Activated CD8-positive, alpha-beta T cell treated with anti-CD3 and anti-CD28 coated beads, Interleukin-2, amount 10 ng/mL, durations not matched to agents 7 days and 5 days (primary cell): ENCODE measurements at places on chromosomes 7 and 10. TPM values are rescaled to one million over a fixed set of nuclear protein-coding genes. Genes with fewer than 3 reads are reported as not detected.
A peak's percentile ranks its signal among the peaks of the same experiment; 100 is the strongest.

GRCh38 chr10:103783681-103784080, 71.7 kb downstream of the SH3PXD2A start:
- no peak for DNase-seq

The FEZF1 gene
- total RNA-seq: not detected

The EVX1 gene
- not detected for total RNA-seq

DNA sequence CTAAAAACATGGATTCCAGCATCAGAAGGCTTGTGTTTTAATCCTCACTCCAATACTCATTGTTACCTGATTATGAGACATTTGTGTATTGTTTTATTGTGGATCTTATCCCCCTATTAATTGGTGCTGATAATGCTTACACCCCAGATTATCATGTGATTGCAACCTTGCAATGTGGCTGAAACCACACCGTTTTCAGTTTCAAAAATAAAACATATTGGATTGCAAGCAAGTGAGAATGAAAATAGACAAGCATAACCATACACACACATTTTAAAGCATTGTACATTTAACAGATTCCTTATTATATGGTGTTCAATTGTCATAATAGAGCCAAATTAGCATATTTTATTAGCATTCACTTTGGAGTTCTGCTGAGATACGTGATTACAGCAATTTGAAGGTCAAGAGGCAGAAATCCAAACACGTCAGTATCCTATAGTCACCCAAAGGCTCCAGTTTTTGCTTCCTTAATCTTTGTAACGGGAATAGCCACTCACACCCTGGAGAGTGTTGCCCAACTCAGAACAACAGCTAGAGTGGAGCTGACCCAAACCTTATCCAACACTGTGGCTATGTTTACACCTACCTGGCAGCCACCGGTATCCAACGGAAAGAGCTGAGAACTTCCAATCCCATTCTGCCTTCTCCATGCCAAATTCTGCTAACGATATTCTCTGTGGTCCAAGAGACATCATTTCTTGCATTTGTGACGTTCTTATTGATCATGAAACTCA, 317.1 kb upstream of the KLF6 start:
- DNase-seq: no peak

DNA sequence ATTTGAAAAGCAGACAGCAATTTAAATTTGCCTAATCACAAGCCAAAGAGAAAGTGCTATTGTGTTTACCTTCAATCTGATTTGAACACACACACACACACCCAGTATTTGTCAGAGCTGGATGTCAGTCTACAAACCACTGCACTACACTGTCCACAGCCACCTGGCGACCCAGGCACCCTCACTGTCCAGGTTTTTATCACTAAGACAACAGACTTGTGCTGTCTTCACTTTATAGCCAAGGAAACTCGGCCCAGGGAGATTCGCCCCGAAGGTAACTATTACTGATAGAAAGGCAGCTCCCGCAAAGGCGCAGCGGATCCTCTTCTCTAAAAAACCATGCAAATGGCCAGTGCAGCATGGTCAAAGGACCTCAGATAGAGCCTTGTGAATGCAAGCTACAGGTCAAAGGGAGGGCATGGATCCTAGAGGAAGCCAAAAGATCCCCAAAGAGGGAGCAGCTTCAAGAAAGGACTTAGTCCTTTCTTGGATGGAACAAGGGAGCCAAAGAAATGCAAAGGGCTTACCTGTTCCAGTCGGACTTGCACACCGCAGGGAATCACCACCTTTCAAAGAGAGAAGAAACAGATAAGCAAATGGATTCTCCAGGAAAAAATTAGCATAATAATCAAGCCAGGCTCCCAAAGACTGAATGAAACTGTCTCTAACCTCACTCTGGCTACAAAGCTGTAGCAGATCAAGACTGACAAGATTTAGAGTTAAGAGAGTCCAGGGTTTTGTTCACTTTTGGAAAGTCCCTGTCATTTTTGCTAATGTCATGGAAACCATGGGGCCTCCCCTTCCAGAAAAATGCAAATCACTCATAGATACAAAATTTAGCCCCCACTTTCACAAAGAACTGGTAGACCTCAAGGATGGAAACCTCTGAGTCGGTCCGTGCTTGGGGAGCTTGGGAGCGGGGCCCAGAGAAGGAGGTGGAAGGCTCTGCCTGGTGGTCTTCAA, 101.1 kb downstream of the TNS3 start:
- no peak for DNase-seq

The JCAD gene
- 0.05 TPM for total RNA-seq

DNA sequence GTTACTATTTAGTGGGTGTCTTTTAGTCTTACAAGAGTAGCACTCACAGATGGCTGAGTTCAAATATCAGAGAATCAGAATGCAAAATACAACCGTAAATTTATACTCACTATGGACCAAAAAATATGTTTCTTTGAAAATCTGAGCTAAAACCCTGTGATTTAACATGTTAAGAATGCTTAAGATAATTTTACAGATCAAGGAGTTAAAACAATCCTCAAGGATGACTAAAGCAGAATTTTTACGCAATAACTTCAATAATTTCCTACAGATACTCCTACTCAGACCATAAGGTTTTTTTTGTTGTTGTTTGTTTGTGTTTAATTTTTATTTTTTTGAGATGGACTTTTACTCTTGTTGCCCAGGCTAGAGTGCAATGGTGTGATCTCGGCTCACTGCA, 47.9 kb upstream of the CCDC6 start:
- no peak for DNase-seq

DNA sequence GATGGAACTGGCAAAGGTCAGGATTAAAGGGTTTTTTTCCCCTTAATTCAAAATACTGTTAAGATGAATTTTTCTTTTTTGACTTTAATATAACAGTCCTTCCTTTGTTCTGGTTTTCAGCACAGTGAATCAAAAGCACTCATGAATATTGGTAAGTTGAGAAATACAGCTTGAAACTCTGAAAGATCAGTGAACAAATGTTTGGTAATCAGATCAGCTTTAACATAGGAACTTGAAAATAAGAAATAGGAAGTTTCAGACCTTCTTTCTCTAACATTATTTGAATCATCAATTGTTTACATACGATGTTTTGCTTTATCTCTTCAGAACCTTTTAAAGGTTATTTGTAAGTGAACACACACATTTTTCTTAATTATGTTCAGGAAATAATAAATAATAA, 90.5 kb downstream of the SGMS1 start:
- DNase-seq: no peak

The SPDYE1 gene
- total RNA-seq: not detected

The FAM25C gene
- not detected for total RNA-seq

- no peak for DNase-seq
Observed at GRCh38 chr7:90064370-90064769, 89.9 kb upstream of the STEAP1 start.

DNA sequence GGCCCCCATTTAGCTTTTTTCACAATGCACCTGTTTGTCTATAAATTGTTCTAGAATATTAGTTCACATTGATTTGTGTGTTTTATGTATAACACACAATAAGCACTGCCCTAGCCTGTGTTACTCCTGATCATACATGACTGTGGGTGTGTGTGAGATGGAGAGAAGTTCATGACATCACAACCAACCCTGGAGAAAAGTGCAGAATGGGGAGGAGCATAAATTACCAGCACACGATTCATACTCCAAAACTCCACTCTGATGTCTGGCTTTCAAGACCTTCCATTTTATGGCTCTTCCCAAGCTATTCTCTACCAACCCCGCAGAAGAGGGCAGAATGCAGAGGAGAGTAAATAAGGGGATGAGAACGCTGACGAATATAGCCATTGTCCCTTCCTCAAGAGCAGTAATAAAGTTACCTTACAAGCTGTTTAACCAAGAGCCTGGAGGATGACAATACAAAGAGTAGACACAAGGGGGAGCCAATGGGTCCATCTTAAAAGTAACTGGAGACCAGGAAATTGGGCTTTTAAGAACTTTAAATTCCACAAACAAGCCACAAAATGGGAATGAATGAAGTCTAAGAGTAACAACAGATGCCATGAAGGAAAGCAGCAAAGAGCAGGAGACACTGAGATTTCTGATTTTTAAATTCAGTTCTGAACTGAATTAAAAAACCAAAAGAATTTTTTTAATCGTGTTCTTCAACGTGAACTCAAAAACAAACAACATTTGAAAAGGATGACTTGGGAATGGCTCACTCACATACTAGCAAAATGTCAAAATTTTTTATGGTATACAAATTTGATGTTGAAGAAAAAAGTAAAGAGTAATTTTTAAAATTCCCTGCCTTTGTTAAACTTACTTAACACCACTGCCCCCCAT, 159.6 kb downstream of the PARD3 start:
- DNase-seq: peak; percentile 54

- DNase-seq: no peak
Observed at GRCh38 chr7:115471891-115472290, 550.0 kb downstream of the MDFIC start.

The AKR1E2 gene
- 8.9 TPM for total RNA-seq

The TRPV6 gene
- total RNA-seq: not detected

- no peak for DNase-seq
Observed at GRCh38 chr7:156942708-156943090, 6.8 kb upstream of the NOM1 start.

GRCh38 chr7:38973760-38974159, 3.9 kb upstream of the POU6F2 start:
- no peak for DNase-seq

DNA sequence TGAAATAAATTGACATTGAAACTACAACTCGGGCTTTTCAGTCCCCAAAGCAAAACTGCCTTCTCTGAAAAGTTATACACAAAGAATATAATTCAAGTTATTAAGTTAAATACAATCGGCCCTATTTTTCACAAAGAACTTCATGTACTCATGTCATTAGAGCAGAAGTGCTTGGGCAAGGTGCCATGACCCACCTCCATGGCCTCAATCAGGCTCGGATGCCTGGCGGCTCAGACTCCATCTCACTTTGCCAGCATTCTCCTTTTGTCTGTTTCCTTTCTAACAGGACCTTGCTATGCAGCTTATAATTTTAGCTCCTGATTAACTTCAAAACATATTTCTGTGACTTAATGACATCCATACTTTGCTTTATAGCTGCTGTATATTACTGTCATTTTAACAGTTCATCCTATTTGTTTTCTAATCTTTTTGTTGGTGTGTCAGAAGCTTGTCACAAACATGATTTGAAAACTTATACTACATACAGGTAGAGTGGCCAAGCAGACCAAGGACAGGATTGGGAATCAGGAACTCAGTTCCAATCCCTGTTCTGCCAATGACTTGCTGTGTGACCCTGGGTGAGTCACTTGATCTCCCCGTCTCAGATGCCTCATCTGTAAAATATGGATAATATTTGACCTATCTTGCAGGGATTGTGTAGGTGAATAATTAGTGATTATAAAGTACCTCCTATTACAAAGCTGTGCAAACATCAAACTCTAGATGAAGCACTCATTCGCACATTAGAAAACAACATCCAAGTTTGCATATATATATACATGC, 60.8 kb upstream of the ITGA8 start:
- DNase-seq: no peak

The PIK3AP1 gene
- total RNA-seq: 6.8 TPM

GRCh38 chr7:6338551-6339274, 66.3 kb upstream of the CYTH3 start:
- no peak for DNase-seq

GRCh38 chr7:18498341-18498740, 2.8 kb downstream of the HDAC9 start:
- no peak for DNase-seq

The SLC16A12 gene
- not detected for total RNA-seq

The FKBP6 gene
- total RNA-seq: not detected

DNA sequence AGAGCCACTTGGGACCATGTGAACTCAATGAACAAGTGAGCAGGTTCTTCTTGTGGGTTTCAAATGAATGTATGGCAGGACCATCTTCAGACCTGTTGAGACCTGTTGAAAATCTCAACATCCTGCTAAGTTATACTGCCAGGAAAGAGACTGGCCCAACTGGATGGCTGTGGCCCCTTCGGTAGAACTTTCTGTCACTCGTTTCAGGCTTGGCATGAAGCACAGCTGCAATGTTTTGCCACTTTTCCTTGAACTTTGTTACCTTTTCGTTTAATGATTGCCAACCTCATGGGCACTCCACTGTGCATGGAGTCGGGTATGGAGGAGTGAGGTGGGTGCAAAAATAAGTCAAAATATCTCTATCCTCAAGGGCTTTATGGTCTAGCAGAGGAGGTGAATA, 36.7 kb upstream of the SLC35B4 start:
- DNase-seq: no peak

The KLF14 gene
- not detected for total RNA-seq

DNA sequence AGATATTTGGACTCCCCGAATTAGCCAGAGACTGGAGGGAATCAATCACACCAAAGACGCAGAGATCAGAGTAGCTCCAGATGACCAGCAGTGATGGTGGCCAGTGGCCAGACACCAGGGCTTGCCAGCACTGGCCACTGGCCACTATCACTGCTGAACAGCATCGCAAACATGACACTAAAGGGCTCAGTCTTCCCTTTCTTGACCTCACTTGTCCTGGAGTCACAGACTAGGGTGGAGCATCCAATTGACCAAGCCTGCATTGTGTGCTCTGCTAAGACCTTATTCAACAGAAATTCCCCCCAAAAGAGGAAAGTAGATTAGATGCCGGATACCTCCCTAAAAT, 234.7 kb downstream of the CREB5 start:
- DNase-seq: no peak

DNA sequence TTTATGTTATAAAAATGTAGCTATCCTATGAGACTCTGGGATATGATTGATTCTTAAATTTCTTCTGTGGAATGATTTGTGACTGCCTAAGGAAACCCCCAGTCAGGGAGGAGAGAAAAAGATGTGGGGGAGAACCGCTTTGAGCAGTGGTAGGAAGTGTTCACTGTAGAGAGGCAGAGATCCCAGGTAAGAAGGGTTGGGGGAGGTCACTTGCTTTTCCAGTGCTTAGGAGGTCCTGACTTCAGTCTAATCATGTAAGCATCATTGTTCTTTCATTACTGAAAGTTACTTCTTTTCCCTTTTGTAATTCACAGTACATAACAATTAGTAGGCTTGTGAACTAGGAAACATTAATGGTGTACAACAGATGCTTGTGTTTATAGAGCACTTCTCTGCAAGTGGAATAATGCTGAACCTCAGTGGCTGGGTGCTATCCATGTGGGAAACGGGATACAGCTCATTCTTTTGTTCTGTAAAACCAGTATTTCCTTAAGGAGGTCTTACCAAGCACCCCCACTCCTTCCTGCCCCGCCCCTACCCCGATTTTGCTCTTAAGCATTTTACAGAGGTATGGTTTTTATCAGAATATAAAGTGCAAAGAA, 165.4 kb downstream of the ST7 start:
- DNase-seq: no peak

- no peak for DNase-seq
Observed at GRCh38 chr7:33550363-33550762, 355.0 kb upstream of the BMPER start.

The TAS2R5 gene
- total RNA-seq: 0.63 TPM

DNA sequence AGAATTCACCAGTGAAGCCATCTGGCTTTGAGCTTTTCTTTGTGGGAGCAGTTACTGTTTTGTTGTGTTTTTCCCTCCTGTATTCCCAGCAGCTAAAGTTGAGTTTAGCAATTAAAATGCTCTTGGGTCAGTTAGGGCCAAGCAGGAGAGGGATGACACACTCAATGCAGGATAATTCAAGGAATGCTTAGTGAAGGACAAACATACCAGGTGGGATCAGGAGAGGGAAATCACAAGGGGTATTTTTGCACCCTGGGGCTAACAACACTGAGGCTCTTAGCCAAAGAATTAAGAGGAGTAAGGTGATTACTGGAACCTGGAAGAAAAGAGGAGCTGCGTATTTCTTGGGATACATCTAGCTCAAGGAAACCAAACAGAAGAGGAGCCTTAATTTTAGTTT, 82.4 kb upstream of the KCND2 start:
- no peak for DNase-seq

- no peak for DNase-seq
Observed at GRCh38 chr10:33800545-33800944, 466.1 kb upstream of the NRP1 start.

- no peak for DNase-seq
Observed at GRCh38 chr7:2722591-2722990, 34.6 kb downstream of the AMZ1 start.
